ENCODE measurements at places on chromosomes 11 and 22.

GRCh38 chr11:35337136-35337913 is 82.0 kb downstream of the SLC1A2 start:
- peak; percentile 93 for DNase-seq

DNA sequence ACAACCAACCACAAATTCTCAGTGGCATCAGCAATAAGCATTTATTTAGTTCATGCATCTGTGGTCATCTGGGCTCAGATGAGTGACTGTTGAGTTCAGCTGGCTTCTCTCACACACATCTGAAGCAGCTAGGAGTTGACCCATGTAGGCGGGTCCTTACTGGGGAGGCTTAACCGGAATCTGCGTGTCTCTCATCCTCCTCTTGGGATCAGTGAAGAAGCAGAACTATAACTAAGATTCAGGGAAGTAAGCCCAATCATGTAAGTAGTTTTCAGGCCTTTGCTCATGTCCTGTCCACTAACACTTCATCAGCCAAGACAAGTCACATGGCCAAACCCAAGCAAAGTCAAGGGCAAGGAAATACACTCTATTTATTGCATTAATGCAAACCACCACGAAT is 236.2 kb downstream of the C11orf87 start:
- DNase-seq: no peak

- DNase-seq: no peak
These were observed 23.6 kb downstream of the SREBF2 start for GRCh38 chr22:41856469-41856868.

DNA sequence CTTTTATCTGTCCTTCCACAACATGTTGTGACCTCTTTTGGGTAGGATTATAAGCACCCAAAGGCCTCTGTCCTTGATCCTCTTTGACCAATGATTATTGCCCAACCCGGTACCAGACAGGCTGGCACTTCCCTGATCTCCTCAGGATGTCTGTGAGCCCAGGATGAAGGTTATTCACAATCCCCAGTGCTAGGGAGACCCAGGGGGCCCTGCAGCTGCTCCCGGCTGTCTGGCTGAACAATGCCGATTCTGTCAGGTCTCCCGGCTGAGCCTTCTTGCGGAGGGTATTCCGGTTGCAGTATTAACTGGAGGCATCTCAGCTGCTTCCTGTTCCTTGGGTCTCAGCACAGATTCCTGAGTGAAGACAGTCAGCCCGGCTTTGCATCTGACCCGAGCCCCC is 71.2 kb upstream of the CDON start:
- DNase-seq: no peak

DNA sequence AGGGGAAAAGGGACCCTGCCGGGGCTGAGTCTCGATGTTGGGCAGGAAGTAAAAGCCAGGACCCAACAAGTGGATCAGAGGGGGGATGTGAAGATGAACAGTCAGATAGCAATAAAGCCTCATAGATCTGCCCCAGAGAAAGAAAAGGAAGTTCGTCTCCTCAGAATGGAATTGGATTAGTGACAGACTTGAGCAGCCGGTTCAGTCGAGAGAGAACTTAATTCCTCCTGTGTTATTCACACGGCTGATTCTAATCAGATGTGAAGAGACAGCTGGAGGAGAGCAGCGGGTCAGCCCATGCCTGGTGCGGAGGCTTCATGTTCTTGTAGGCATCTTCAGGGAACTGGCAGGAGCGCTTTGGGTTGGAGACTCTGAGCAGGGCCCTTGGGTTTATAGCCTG is 29.3 kb upstream of the CABP7 start:
- no peak for DNase-seq

DNA sequence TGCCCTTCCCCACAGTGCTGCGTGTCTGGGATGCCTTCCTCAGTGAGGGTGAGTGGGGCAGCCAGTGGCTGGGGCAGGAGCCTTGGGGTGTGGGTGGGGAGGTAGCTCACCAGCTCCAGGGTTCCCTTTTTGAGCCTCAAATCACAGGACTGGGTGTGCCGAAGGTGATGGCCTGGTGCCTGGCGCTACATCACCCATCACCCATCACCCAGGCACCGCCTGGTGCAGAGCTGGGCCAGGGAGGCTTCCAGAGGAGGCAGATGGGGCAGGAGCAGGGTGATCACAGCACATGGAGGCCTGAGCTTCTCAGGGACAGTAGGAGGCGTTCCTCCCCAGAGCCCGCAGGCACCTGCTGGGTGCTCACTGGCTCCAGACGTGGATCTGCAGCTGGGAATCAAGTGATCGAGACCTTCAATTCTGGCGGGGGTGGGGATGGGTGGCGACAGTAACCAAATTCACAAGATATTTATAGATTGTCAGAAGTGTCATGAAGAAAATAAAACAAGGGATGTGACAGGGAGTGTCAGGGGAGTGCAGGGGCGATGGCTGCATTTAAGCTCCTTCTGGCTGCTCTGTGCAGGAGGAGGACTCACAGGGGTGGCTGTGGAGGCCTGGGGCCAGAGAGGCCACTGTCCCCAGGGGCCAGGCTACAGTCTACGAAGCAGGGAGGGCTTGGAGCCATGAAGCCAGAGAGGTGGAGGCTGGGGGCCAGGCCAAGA is 3.2 kb downstream of the TBC1D10C start:
- no peak for DNase-seq

DNA sequence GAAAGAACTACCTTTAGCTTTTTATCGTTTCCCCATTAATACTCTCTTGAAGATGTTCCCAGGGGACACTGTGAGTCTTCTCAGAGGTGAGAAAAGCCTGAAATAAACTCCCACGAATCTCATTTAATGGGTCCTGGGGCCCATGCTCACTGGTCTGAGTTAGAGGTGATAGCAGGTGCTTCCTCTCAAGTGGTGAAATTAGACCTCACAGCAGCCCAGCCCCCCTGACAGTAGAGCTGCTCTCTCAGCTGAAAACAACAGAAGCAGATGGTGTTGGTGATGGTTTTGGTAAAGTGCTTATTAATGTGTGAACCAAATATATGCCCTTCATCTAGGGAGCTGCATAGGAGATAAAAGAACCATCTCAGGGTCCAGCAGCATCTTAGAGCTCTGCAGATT is 76.8 kb upstream of the VPREB1 start:
- DNase-seq: no peak

GRCh38 chr22:39224550-39224949 is 20.2 kb downstream of the PDGFB start:
- no peak for DNase-seq

DNA sequence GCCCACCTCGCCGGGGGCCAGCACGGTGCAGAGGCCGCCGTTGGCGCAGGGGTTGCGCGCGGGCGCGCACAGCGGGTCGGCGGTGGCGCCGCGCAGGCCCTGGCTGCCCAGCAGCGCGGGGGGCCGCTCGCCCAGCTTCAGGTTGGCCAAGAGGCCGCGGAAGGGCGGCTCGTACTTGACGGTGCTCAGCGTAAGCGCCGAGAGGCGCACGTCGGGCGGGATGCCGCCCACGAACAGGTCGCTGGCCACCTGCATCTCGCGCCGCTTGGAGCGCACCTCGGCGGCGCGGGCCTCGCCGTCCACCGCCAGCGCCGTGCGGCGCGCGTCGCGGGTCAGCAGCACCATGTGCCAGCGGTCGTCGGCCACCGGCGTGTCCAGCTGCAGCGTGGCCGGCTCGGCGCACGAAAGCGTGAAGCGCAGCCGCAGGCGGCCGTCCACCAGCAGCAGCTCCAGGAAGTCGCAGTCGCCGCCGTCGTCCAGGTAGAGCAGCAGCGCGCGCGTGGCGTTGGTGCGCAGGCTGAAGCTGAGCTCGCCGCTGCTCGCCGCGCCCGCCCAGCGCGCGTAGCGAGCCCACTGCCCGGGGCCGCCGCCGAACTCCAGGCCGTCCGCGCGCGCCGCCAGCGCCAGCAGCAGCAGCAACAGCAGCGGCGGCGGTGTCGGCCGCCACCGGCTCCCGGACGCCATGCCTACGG is 9.8 kb downstream of the NRXN2 start:
- DNase-seq: no peak

- peak; percentile 65 for DNase-seq
These were observed 21.2 kb downstream of the TBRG1 start for GRCh38 chr11:124643605-124644425.

DNA sequence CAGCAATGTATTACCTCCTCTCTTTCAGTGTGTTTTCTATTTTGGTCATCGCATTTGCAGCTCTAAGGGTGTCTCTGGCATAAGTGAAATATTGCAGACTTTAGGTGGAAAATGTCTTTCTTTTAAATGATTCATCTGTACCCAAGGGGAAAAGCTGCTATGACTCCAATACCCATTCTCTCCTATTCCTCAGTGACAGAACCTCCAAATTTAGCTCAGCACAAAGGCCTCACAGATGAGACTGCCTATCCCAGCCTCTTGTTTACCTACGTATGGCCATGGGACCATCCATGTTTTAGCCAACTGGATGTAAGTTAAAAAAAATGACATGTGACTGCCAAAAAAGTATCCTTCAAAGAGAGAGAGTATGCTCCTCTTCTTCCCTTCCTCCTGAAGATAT is 7.9 kb downstream of the MTMR2 start:
- DNase-seq: no peak

DNA sequence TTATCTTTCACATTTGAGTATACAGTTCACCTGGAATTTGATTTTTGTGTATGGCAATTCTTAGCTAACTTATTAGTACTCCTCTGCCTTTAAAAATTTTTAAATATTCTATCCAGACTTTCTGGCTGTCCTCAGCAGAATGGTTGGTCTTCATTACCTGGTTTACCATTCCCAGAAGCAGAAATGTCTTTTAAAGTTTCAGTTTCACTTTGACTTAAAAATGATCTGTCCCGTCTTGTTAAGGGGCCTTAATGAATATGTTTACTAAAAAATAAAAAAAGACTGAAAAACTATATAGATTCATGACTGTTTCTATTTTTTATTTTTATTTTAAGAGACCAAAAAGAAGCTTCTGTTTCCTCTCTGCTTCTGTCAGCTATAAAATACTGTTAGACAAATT is 70.5 kb upstream of the TNRC6B start:
- DNase-seq: no peak

DNA sequence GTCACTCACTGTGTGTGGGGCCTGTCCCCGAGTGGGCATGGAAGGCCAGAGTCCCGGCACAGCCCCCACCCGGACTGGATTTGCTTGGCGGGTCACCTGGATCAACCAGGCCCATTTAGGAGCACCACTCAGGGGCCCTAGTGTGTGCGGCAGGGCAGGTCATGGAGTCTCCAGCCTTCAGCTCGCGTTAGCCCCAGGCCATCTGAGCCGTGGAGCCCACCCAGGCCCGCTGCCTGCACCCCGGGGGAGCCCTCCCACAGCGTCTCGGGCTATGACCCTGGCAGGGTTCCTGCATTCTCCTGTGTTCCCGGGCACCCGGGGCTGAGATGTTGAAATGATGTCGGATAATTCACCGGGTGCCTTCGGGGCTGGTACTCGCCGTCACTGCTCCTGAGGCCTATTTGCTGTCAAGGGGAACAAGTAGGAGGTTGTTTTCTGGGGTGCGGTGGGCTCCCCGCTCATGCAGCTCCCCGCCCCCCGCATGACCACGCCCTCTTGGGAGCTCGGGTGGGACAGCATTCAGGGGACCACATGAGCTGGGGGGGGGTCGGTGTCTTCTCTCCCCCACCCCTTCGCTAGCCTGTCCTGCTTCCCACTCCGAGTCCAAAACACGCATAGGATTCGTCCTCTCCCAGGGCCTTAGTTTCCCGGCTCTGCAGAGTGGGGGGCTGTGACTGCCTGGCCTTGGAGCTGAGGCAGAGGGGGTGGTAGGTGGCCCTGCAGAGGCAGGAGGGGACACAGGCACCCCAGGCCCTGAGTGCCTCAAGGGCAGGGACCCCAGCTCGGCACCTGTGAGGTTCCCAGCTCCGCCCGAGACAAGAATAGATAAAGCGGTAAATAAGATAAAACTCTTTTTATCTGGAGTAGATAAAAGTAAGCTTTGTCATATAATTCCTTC is 77.2 kb downstream of the KCNQ1 start:
- no peak for DNase-seq

- DNase-seq: no peak
These were observed 8.3 kb upstream of the FGF19 start for GRCh38 chr11:69711822-69712801.

- no peak for DNase-seq
These were observed 163.1 kb upstream of the FAT3 start for GRCh38 chr11:92061456-92062062.

DNA sequence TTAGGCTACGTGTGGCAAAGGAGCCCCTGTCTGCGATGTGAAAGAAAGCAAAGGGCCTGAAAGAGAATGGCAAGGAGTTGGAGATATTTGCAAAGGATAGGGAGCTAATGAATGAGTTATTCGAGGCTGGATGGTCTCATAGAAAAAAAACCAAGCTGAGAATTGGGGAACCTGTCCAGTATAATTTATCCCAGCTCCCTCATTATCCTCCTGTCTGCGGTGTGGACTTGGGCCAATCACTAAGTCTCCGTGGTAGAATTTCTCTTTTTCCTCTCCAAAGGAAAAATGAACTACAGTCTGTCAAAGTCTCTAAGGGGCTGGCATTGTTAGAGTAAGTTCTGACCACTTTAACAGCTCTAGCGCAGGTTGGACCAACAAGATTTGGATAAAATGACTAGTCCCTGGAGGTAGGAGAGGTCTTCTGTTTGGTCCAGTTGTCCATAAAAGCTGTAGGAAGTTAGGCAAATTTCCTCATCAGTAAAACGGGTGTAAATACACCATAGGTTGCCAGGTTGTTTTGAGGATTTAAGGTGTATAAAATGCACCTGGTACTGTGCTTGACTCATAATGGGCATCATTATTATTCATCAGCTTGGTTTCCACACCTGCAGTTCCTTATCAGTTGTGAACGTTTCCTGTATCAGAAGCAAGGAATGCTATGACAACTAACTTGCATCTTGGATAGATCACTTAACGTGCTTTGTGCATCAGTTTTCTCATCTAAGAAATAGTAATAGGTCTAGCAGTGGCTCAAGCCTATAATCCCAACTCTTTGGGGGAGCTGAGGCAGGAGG is 10.3 kb upstream of the CDON start:
- no peak for DNase-seq

- DNase-seq: no peak
These were observed 15.6 kb downstream of the SDHAF2 start for GRCh38 chr11:61445516-61445915.

GRCh38 chr11:117333917-117334316 is 6.3 kb downstream of the CEP164 start:
- no peak for DNase-seq

GRCh38 chr11:118098996-118099837 is 12.5 kb upstream of the SMIM35 start:
- DNase-seq: no peak

DNA sequence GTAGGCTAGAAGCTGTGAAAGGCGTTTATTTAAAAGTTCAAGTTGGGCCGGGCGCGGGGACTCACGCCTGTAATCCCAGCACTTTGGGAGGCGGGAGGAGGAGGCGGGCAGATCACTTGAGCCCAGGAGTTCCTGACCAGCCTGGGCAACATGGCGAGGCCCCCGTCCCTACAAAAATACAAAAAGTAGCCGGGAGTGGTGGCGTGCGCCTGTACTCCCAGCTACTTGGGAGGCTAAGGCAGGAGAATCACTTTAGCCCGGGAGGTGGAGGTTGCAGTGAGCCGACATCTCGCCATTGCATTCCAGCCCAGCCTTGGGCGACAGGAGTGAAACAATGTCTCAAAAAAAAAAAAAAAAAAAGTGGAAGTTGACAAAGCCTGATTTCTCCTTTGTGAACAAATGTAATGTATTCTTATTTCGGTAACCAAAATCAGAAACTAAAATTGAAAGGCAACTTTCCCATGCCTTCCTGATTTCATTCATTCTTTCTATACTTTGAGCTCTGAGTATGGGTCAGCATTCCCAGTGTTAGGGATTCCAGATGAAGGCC is 825 bp downstream of the PTPMT1 start:
- no peak for DNase-seq

GRCh38 chr11:46865340-46865739 is 19.3 kb upstream of the CKAP5 start:
- DNase-seq: peak; percentile 48
